ENCODE measurements at places on chromosomes 4 and X.

- DNase-seq, result no peak
Observed at GRCh38 chrX:39823854-39824253, 273.9 kb downstream of the BCOR start.

- no peak for DNase-seq
Observed at GRCh38 chr4:106650701-106651100, 282.1 kb upstream of the GIMD1 start.

GRCh38 chr4:123469245-123469644, 72.7 kb downstream of the SPRY1 start:
- no peak for DNase-seq

DNA sequence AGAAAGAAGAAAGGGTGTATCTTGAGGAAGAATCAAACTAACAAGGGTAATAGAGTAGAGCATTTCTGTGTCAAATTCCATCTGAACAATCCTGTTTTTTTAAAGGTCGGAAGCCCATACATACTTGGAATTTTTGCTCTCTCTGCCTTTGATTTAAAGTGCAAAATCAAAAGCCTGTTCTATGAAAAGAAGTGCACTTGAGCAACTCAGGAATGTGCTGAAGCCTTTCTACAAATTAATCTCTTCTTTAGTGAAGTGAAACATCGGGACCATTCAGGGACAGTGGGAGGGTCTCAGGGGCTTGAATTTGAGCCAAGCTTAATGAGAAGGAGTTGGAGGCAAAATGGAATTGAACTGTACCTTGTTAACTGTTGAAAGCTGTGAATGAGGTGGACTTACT, 1008.5 kb upstream of the LCORL start:
- DNase-seq, result no peak

GRCh38 chrX:63740382-63740781, 44.6 kb downstream of the ARHGEF9 start:
- no peak for DNase-seq

- no peak for DNase-seq
Observed at GRCh38 chrX:139203651-139204570, 326.6 kb upstream of the F9 start.

GRCh38 chr4:23747281-23747735, 142.5 kb downstream of the PPARGC1A start:
- no peak for DNase-seq

GRCh38 chr4:94595880-94596483, 144.2 kb downstream of the PDLIM5 start:
- peak; percentile 57 for DNase-seq

- no peak for DNase-seq
Observed at GRCh38 chr4:132548463-132548862, 600.6 kb upstream of the PCDH10 start.

DNA sequence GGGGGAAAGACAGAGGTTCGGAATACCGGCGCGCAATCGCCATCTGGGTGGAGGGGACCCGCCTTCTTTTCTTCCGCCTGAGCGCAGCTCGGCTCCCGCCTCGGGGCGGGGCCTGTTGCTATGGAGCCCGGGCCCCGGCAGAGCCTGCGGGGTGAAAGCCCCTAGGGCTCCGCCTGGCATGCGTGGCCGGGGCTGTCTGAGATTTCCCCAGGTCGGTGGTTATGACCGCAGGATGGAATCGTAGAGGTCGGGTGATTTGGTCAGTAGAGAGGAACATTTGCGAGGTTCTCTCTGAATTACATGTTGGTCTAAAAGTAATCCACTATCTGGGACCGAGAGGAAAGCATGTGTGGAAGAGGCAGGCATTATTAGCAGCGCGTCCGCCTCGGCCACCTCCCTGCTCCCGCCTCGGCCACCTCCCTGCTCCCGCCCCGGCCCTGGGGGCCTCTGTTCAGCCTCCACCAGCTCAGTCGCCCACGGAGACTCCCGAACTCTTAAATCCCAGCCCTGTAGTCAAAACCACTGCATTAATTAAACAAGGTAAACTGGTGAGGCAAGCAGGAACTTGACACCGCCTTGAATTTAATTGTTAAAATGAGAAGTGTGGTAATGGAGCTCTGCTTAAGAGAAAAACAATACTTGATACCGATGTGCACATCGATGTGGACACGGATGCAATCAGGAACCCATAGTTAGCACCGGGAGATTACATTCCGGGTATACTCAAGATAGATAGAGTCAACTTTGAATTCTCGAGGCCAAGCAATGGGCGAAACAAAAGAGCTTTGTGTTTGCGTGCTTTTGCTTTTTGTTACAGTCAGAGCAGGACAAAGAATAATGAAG, 45.2 kb downstream of the TRIM2 start:
- DNase-seq, result peak; percentile 89

DNA sequence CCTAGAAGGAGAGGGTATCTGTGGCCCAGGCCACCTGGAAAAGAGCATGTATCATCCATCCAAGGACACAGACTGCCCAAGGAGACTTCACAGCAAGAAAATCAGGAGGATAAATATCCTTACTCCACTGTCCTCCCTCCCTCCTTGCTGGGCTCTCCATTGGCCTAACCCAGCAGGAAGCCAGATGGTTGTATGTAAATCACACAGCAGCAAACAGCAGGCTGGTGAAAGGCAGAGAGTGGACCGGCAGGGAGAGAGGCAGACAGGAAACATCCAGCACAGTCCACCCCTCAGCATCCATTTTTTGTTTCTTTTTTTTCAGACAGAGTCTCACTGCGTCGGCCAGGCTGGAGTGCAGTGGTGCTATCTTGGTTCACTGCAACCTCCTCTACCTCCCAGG, 17.5 kb downstream of the TXK start:
- DNase-seq, result no peak

DNA sequence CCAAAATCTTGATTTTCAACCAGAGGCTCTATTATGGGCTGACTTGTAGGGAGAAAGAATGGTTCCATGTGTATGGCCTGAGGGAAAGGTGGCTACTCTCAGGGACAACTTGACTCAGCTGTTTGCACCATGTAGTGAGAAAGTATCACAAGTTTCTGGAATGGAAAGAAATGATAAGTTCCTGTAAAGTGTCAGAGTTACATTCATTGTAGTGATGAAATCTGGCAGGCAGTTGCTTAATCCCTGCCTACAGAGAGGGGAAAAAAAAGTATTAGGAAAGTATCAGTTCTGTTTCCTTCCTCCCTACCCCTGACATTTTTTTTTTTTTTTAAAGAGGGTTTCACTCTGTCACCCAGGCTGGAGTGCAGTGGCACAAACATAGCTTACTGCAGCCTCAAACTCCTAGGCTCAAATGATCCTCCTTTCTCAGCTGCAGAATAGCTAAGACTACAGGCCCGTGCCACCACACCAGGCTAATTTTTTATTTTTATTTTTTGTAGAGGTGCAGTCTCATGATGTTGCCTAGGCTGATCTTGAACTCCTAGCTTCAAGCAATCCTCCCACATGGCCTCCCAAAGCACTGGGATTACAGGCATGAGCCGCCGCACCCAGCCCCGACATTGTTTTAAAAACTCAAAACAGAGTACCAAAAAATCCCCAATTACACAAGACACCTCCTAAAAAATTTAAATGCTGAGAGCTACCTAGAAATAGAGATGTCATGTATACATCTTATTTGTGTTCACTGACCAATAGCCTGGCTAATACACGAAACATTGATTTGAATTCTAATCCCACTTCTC, 4.8 kb upstream of the FBXL5 start:
- no peak for DNase-seq

- no peak for DNase-seq
Observed at GRCh38 chrX:1418901-1419544, 27.1 kb upstream of the SLC25A6 start.

- DNase-seq, result peak; percentile 83
Observed at GRCh38 chrX:56995271-56995994, at the start of gene SPIN3. Gene SPIN3 (minus strand): TSS chrX:56995541. CDS start chrX:56994947, 594 bp downstream.

DNA sequence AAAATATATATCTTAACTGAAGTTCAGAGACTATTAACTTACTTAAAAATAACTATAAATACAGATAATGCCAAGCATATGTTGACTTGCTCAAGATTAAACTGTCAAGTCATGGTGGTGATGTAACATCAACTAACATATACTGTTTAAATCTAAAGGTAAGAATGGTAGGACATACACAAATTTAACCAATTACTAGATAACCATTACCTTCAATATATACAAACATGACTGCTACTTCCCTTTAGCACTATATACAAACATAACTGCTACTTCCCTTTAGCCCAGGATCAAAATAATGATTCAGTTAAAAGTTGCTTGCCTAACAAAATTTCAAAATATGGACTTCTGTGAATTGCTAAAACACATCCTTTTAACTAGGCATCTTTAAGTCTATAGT, 14.9 kb downstream of the HNRNPD start:
- DNase-seq, result no peak

GRCh38 chr4:168696280-168696679, 199.4 kb downstream of the PALLD start:
- DNase-seq, result no peak

GRCh38 chr4:10106421-10107039, 10.1 kb downstream of the WDR1 start:
- no peak for DNase-seq

- DNase-seq, result no peak
Observed at GRCh38 chr4:139419388-139419914, 34.5 kb upstream of the RAB33B start.

DNA sequence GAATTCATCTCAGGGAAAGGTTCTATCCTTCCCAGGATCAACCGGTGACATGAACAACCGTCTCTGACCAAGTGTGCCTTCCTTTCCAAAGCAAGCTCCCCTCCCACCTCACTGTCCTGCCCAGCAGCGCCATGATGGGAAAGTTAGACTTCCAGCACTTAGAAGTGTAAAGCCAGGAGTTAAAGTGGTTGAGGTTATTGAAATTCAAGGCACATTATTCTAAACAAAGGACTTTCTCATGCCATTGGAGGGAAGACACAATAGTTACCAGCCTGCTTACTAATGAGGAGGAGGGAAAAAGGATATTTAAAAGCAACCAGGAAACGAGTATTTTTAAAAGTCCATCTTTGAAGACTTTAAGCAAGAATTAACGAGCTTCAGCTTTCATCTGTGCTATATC, 96.8 kb downstream of the NSUN7 start:
- no peak for DNase-seq

DNA sequence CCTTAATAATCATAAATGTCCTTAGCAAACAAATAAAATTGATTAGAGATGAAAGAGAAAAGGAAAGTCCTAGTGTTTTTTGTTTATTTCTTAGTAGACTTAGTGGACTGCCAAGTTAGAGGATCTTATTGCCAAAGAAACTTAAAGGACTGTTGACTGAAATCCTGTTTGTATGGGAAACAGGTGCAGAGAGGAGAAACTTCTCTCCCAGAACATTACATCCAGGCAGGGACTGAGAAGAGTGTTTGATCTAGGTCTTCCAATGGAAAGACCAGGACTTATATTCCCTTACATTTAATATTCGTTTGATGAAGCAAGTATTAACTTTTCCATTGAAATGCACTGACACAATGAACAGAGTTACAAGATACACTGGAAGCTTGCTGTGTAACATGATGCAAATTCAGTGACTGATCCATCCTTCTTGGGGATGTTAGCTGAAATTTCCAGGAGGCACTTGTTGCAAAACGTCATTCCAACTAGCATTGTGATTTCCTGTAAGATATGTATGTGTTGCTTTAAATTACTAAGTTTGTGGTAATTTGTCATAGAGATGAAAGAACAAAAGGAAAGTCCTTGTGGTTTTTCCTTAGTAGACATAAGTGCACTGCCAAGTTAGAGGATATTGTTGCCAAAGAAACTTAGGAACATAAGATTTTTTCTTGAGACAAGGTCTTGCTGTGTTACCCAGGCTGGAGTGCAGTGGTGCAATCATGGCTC, 505.6 kb downstream of the STIM2 start:
- DNase-seq, result no peak

DNA sequence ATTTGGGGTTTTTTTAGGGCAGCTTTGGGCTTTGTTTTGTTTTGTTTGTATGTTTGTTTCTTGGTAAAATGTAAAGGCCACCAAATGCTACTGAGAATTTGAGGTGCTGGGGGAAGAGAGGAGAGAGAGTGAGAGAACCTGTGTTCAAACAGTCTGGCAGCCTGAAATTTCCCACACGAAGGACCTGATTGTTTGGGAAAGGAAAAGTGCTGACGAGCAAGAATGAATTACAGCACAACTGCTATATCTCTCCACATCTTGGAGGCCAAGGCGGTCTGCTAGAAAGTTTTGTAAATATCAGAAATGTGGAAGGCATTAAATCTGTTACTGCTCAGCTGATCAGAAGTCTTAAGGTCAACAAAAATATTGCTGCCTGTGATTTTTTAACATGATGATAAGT, 170.5 kb downstream of the PALLD start:
- DNase-seq, result no peak

- DNase-seq, result peak; percentile 27
Observed at GRCh38 chr4:173301518-173302201, 32.5 kb downstream of the HMGB2 start.

DNA sequence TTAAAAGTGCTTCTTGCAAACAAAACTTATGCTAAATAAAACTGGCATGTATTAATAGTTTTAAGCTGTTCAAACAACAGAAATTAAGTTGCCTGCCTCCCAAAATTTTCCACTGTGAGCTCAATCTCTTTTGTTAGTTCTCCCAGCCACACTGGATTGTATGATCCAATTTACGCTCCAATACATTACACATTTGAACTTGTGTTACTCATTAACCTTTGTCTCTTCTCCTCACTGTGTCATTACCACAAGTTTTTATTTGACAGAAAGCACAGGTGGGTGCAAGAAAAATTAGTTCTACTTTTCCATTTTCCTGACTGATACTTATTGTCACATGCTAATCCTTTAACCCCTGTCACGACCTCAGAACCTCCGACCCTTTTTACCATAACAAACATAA, 55.5 kb downstream of the SHISA3 start:
- DNase-seq, result no peak

- DNase-seq, result no peak
Observed at GRCh38 chrX:129647418-129648410, 7.0 kb downstream of the APLN start.

- no peak for DNase-seq
Observed at GRCh38 chrX:7067256-7067655, 80.3 kb upstream of the STS start.

- no peak for DNase-seq
Observed at GRCh38 chrX:78643874-78644273, 15.3 kb downstream of the RTL3 start.

DNA sequence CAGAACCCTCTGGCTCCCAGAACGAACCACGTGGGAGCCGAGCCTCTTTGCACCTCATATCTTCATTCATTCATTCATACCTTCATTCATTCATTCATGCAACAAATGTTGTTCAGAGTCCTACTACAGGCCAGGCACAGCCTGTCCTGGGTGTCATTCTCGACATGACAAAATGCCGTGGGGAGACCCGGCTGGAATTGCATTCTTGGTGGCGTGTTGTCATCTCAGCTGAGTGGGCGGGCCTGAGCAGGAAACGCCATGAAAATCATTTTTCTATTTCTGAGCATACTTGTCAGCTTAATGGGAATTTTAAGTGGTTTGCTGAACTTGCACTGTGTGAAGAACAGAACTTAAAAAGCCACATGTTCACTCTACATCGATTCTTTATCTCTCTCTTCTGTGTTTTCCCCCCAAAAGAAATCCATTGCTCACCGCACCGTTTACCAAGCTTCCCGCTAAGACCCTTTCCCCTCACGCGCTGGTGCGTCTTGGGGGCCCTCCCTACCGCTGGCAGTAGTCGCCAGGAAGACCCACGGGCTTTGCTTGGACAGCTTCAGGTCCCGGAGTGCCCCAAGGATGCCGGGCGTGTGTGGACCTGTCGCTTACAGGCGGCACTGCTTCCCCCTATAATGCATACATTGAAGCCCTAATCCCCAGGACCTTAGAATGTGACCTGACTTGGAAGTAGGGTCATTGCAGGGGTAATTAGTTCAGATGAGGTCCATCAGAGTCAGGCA, 41.6 kb upstream of the HMX1 start:
- no peak for DNase-seq

Measured in NCI-H446 (cell line).